ENCODE measurements at places on chromosomes 7 and 10.

- DNase-seq: no peak
These were observed 19.4 kb downstream of the C1GALT1 start for GRCh38 chr7:7201578-7202374.

DNA sequence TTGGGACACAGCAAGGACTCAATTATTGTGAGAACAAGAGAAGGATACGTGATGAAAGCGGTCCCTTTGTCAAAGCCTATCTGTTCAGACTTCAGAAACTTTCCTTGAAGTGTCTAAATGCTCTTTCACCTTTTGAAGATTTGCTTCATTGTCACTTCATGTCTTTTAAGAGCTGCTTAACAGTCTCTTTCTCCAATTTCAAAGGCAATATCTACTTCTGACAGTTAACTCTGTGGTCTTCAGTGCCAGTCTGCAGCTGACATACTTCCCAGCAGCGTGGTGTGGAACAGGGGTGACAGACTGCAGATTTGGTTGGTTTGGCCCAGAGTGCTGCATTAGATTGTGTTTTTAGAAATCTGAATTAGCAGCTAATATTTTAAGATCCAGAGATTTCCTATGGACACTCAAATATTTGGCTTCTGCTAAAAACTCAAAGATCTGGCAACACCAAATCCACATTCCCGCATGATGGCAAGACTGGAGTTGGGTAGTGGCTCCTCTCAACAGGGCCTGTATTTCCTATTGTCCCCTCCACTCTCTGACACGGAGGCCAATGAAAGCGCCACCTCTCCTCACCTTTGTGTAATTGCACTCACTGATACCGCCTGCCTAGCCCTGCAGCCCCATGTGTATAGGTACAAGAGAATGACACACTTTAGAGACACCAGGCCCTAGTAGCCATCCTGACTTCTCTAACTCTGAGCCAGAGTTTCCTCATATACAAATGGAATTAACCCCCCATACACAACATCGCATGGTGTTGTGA lies 11.5 kb downstream of the SCRN1 start:
- DNase-seq: peak; percentile 9

DNA sequence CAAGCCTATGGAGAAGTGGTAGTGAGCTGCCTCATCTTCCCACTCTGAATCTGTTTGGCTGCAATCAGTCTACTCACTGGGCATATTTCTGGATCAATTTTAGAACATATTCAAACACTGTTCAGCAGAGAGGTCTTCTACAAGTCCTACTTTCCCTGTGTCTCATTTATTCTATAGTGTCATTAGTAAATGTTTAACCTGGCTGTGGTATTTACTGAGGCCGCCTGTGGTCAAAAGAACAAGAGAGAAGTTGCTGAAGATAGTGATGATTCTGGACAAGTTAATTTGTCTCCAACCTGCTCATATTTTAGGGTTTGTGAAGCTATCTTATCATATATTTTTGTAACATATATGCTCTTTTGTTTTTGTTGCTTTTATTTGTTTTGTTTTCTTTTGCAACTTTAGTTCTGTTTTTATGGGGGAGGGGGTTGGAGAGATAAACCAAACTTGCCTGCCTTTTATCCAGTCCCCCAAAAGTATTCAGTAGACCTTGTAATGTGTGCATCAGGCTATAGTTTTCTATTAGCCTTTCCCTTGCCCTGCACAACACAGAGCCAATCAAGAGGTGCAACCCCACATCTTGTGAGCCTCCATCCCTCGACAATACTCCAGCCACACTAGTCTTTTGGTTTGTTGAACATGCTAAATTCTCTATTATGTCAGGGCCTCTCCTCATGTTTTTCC lies 362.8 kb upstream of the MBL2 start:
- DNase-seq: no peak

DNA sequence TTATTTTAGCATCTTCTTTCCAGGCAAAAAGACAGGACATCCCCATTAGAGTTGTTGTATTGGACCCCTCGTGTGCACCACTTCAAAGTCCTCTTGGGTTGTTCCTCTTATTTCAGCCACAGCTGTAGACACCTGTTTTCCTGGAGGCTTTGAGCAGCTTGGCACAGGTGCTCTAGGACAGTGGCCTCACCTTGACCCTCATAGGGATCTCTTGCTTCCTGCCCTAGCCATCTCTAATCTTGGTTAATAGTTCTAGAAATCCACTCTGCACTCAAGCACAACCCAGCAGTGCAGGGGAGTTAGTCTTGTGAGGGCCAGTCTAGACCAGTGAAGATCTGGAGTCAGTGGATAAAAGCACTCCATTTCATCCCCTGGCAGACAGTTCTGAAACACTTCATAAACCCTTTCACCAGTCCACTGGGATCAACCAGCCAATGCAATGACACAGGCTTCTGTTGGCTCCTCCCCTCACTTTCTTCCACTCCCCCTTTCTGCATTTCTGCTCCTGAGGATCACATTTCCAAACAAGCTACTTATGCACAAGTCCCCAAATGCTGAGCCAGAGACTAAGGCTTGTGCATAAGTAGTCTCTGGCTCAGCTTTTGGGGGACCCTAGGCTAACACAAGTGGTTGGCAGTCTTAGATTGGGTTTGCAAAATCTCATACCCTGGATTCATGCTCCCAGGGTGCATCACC lies 131.5 kb upstream of the LAMB4 start:
- DNase-seq: no peak

DNA sequence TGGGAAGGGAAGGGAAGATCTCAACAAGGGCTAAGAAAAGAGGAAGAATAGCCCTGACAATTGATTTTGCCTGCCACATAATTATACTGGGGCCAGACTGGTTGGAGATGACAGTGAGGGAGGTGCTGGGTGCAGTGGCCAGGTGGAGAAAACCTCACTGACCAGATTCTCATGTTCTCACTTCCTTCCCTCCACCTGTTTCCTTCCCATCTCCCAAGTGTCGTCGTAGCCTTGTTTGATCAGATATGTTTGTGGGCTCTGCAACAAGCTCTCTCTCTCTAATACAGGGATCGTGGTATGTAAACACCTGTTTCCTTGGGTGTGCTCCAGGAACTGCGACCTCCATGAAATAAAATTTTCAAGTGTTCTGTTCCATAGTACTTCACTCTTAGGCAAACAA lies 60.2 kb downstream of the VCL start:
- DNase-seq: peak; percentile 69

- DNase-seq: peak; percentile 20
These were observed 304.3 kb upstream of the ZMIZ1 start for GRCh38 chr10:78764436-78764835.

GRCh38 chr7:81682873-81683272 lies 87.0 kb downstream of the HGF start:
- no peak for DNase-seq

DNA sequence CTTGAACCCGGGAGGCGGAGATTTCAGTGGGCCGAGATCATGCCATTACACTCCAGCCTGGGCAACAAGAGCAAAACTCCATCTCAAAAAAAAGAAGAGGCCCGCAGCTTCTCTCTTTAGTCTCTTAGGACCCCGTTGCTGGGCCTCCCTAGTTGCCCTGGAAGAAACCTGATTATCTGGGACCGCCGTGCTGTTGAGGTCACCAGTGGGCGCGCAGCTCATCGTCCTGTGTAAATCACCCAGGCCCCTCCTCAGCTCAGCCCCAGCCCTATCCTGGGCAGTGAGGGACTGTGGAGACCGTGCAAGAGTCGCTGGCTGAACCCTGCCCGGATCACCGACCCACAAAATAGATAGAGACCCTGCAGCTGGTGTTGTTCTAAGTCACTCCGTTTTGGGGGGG lies 85.0 kb downstream of the UNCX start:
- no peak for DNase-seq

GRCh38 chr7:133556048-133556447 lies 303.2 kb downstream of the EXOC4 start:
- no peak for DNase-seq

GRCh38 chr7:106126170-106126938 lies 14.2 kb upstream of the SYPL1 start:
- DNase-seq: peak; percentile 23

DNA sequence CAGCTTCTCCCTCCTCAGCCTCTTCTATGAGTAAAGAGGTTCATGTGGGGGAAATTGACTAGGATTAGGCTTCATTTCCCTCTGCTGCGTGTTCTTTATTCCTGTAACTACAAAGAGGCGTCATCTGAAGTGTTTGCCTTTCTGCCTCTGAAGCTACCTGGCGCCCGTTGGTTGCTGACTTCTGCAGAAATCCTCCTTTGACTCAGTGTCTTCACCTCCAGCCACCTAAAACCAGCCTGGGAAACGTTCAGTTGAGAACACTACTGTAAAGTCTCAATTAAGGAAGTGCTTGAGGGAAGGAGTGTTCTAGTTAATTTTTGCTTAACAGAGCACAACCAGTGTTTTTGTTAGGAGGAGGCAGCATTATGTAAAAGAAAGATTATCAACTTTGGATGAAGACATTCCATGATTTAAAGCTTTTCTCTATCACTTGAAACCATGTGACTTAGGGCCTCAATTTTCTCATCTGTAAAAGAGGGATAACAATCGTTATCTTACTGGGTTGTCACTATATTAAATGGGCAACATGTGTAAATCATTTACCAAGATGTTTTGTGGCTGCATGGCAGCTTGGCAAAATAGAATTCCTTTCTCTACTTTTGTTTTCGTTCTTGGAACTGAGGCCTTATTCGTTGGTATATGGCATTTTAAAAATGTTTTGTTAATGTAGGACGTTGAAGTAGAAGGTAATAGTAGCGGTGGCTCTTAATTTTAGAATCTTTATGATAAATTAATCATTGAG lies 642.9 kb downstream of the SDK1 start:
- no peak for DNase-seq

- DNase-seq: no peak
These were observed 145.4 kb upstream of the ASAH2 start for GRCh38 chr10:50396491-50397311.

- peak; percentile 85 for DNase-seq
These were observed 74.1 kb downstream of the ADD3 start for GRCh38 chr10:110081911-110082310.

- DNase-seq: no peak
These were observed 7.6 kb downstream of the CYCS start for GRCh38 chr7:25117226-25118047.

DNA sequence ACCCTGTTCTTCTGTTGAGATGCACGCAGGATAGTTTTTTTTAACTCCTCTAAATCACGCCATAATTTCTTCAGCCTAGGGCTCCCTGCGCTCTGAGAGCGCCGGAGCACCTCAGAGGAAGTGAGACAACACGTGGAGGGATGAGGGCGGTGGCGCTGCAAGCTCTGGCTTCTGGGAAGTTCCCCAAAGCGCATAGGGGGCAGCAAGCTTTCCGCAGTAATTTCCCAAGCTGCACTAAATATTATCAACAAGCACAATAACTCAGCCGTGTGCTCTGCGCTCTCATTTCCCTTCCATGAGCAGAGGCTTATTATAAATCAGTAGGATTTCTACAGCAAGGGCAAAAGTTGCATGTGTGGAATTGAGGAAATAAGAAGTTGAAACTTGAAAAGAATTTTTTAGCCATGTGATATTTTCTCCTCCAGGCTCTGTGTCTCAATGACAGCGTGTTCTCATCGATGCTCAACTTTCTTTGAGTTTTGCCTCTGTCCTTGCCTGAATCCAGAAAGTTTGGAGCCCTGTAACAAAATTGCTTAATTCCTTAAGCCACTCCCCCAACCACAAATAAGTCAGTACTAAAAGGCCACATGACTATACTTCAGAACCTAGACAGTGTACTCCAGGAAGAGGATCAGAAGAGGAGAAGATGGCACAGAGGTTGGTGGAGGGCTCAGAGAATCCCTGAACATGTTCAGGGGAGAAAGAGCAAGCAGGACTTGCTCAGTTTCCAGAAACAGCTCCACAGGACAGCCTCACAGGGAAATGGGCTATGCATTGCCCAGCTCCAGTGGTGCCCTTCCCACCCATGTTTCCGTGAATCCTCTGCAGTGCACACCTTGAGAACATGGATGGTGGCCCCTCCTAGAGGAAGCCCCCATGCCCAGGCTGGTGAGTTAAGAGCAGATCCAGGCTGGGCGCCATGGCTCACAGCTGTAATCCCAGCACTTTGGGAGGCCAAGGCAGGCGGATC lies 221.5 kb upstream of the GHITM start:
- no peak for DNase-seq

DNA sequence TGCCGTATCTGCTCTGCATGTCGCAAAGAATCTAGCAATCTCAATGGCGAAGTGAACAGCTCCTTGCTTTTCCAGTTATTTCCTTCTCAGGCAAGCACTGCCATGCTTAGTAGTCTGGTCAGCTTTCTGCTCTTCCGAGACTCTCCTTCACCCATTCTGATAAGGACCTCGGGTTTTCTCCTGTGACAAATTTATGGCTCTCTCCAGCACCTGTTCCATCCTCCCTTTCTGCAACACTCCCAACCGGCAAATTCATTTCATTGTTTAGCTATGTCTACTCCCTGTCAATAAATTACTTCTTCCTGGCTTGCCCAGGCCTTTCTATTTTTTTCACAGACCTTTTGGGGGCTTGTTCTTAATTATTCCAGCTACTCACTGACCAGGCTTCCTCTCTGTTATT lies 252.6 kb downstream of the SORCS3 start:
- DNase-seq: no peak

DNA sequence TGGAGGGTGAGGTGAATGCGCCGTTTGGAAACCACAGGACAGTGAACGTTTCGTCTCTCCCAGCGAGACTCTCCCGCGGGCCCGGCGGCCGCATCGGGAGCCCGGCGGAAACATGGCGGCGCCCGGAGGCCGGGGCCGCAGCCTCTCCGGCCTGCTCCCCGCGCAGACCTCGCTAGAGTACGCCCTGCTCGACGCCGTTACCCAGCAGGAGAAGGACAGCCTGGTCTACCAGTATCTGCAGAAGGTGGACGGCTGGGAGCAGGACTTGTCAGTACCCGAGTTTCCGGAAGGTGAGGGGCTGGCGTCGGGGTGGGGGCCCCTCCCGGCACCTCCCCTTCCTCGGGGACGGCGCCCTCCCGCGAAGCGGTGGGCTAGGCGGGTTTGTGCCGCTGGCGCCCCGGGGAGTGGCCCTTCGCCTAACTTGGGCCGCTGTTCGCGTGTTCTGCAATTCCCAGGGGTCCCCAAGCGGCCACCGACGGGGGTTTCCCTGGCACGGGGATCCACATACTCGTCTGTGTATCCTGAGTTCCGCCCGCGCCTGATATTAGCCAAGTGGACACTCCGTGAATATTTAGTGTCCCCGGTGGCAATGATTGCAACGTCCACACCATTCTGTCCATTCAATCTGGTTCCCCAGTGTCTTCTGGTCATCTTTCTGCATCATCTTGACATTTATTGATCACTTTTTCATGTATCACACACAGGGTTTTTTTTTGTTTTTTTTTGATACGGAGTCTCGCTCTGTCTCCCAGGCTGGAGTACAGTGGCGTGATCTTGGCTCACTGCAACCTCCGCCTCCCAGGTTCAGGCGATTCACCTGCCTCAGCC lies 514 bp downstream of the NHLRC2 start:
- DNase-seq: peak; percentile 74

GRCh38 chr10:93138113-93138870 lies 64.6 kb downstream of the CYP26A1 start:
- DNase-seq: no peak

GRCh38 chr7:27187475-27188385 lies 2.7 kb upstream of the HOXA11 start:
- no peak for DNase-seq

DNA sequence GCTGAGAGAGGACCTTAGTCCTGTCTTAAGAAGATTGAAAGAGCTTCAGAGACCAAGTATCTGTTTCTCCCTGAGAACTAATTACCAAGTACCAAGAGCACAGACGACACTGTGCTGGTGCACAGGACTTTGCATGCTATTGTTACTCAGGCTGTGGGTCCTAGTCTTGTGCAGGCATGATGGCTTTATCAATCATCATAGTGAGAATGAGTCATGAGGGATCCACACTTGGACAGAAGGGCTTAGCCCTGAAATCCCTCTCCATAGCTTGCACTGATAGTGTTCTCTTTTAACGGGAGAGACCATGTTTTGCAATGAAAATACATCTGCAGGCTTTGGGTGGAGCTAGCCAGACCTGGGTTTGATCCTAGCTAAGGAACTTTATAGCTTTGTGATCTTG lies 93.3 kb downstream of the SORCS3 start:
- DNase-seq: no peak
